ENCODE measurements at places on chromosomes 1 and 21.

- no peak for DNase-seq
These were observed 87.6 kb downstream of the CNIH3 start for GRCh38 chr1:224703702-224704101.

DNA sequence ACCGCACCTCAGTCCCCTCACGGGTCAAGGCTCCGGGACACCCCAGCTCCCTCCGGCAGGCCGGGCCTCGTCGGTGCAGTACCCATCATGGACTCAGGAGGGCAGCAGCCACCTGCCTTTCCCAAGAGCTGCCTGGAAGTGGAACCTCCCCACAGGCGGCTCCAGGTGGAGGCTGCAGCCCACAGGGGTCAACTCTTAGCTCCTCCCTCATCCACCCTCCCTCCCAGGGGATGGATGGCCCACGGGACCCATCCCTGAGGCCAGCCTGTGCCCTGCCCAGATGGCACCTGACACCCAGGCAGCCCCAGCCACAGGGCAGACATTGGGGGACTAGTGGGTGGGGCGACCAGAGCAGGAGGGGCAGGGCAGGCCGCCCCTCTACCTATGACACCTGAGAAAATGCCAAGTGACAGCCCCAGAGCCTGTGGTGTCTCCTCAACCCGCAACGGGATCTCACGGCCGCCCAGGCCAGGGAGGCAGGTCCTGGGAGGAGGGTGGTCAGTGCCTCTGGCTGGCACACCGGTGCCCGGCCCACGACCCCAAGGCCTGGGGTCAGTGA lies 1.2 kb upstream of the ARHGEF16 start:
- DNase-seq, result peak; percentile 68

GRCh38 chr21:39020751-39021477 lies 162.3 kb downstream of the PSMG1 start:
- DNase-seq, result peak; percentile 36

- no peak for DNase-seq
These were observed 112.0 kb upstream of the CHRM3 start for GRCh38 chr1:239274242-239274830.

DNA sequence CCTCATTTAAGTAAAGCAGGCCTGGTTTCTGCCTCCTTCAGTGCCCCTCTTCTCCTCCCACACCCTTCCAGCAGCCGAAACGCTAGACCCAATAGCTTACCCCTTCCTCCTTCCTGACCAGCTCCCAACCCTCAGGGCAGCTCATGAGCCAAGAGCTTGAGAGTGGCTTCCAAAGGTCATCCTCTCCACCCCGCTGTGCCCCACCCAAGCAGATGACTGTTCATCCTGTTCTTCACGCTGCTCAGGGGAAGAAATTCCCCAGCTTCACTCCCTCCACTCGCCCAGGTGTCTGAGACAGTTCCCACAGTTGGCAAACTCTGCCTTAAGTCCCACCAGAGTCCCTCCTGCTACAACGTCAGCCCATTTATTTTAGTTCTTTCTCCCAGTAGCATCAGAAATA lies 23.4 kb downstream of the ARHGEF19 start:
- peak; percentile 89 for DNase-seq

- no peak for DNase-seq
These were observed 4.6 kb downstream of the NBL1 start for GRCh38 chr1:19648689-19649088.

- DNase-seq, result no peak
These were observed 3.5 kb upstream of the RAP1GAP start for GRCh38 chr1:21672478-21673276.

GRCh38 chr1:78355656-78356055 lies 135.1 kb upstream of the PTGFR start:
- DNase-seq, result no peak

DNA sequence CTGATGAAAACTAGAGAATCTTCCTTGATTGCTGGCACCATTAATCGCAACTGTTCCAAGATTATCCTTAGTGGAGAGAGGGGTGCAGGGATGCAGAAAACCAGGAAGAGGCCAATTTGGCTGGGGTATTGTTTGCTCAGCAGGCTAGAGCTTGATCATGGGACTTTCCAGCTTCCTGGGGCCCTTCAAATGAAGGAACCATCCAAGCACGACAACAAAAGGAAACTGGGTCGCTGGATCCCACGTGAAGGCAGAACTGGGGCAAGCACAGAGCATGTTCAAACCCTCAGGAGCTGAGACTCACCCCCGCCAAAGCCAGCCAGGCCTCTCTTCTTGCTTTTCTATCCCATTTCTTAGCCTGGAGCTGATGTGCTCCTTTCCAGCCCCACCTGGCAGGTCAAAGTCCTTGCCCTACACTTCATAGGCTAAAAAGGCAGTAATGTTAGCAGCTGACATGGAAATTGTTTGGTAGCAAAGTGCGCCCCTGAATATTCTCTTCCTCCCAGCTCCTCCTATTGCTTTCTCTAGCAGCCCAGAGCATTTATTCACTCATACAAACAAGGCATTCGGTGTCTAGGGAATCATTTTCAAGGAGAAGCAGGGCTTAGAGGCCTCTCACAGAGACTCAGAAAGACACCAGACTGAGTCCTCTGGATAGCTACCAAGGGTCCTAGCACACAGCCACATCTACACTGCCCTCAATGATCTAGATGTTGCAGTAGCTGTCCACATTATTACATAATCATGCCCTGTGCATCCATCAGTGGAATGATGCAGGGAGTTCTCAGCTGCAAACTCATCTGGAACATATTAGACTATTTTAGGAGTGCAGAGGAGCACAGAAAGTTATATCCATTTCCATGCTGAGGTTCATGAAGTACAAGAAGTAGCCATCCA lies 11.5 kb downstream of the KCNA2 start:
- no peak for DNase-seq

- peak; percentile 44 for DNase-seq
These were observed at the start of gene RIMKLA for GRCh38 chr1:42380586-42381279. Gene RIMKLA, plus strand, starts transcription at chr1:42380792. Its CDS starts 143 bp downstream, at chr1:42380935.

- peak; percentile 96 for DNase-seq
These were observed at the start of gene COQ8A for GRCh38 chr1:226940029-226940805. Gene COQ8A, plus strand, starts transcription at chr1:226940294. Its CDS starts 21,092 bp downstream, at chr1:226961386.

GRCh38 chr1:70331962-70332361 lies 22.6 kb downstream of the ANKRD13C start:
- no peak for DNase-seq

- DNase-seq, result no peak
These were observed 55.3 kb downstream of the C8B start for GRCh38 chr1:56910441-56910985.

DNA sequence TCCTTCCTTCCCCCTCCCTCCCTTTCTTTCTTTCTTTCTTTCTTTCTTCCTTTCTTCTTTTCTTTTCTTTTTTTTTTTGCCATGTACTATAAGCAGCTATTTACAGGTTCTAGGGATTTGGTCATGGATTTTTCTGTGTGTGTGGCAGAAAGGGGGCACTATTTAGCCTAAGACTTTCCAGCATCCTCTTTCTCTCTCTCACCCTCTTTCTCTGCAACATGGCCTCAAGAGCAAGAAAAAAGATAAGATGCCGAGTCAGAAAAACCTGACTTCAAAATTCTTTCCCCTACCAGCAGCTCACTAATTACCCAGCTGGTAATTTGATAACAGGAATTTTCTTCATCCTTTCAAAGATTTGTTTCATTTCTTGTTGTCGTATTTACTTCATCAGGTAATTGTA lies 458.3 kb upstream of the ADAMTS5 start:
- no peak for DNase-seq

GRCh38 chr1:61504852-61505390 lies 220.0 kb downstream of the TM2D1 start:
- DNase-seq, result no peak

- DNase-seq, result no peak
These were observed 272.9 kb upstream of the TMEM51 start for GRCh38 chr1:14880456-14881316.

DNA sequence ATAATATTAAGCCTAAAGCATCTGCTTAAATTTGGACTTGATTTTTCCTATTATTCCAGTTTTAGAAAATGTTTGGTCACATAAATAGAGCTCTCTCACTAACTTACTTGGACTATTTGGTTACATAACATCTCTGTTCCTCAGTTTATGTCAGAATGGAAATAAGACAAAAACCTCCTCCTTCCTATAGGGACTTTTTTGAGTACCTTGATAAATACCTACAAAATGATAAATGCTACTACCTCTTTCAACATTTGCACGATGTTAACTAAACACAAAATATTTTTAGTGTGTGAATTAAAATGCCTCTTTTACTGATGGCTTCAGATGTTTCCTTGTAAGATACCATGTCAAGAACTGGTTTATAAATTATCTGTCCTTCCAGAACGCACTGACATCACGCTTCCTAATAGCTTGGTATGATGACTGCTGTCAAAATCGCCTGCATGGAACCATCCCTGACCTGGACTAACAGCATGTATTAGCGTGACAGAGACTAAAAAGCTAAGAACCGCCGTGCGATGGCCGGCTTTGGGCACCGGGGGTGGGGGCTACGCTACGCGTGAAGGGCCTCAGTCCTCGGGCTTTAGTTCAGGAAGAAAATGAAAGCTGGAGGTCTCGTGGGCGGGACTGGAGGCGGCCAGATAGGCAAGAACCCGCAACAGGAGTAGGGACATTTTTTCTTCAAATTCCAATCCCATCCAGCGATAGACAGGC lies 133.2 kb upstream of the BARHL2 start:
- peak; percentile 14 for DNase-seq

DNA sequence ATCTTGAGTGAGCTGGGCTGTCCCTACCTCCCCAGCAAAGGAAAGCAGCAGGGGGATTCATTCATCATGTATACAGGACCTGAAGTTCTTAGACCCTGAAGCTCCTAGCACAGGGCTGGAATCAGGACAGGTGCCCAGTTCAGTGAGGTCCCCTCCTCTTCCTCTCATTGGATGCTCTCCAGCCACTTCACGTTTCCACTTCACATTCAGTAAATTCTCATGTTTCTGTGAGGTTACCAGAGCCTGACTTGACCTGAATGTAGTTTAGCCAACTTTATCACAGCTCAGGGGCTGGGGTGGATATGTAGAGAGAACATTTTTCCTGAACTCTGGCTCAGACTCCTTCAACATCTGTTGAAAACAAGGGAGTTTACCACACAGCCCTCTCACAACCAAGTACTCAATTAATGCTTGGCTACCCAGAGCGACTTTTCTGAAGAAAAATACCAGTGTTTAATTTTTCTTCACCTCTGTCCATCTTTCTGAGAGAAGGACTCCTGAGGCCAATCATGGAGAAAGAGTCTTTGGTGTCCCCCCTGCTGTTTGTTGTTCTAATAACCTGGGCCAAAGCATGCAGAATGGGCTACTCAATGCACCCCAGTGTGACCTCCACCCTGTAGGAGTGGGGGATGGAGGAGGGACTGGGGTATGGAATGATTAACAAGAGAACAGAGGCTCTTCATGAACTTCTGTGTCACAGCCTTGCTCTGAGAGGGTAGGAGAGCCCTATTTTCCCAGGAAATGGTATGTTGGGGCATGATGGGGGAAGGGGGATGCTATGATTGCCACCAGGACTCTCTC lies 108.3 kb upstream of the FGGY start:
- no peak for DNase-seq

DNA sequence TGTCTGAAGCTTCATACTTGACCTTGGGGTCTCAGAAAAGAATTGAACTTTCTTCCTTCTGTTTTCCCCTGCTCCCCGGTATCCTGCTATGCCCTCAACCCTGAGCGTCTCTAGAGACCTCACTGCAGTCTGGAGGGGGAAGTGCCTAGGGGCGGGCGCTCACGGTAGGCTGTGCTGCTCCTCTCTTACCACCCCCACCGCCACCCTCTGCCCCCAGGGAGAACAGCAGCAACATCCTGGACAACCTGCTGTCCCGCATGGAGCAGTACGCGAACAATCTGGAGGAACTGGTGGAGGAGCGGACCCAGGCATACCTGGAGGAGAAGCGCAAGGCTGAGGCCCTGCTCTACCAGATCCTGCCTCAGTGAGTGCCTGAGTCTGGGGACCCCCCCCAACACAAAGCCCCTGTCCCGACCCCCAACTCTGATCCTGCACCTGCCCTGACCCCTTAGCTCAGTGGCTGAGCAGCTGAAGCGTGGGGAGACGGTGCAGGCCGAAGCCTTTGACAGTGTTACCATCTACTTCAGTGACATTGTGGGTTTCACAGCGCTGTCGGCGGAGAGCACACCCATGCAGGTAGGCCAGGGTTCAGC lies 10.3 kb downstream of the NPR1 start:
- DNase-seq, result no peak

DNA sequence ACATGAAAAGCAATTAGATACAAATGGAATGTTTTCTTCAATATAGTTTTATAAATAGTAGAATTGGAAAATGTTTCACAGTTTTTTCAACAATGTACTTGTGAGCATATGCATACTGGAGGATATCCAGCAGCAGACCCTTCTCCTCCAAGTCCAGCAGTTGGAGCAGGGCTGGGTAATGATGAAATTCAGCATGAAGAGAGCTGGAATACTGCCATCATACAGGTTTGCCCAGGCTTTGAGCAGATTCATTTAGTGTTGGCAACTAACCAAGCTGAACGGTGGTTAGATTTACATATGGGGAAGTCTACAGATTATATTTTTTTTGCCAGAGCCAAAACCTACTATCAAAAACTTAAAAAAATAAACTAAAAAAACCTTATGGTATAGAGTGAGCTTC lies 38.3 kb downstream of the WDR3 start:
- DNase-seq, result no peak

- no peak for DNase-seq
These were observed 50.7 kb downstream of the PALMD start for GRCh38 chr1:99696616-99697015.

GRCh38 chr1:2194898-2195673 lies 514 bp upstream of the FAAP20 start:
- DNase-seq, result peak; percentile 83

DNA sequence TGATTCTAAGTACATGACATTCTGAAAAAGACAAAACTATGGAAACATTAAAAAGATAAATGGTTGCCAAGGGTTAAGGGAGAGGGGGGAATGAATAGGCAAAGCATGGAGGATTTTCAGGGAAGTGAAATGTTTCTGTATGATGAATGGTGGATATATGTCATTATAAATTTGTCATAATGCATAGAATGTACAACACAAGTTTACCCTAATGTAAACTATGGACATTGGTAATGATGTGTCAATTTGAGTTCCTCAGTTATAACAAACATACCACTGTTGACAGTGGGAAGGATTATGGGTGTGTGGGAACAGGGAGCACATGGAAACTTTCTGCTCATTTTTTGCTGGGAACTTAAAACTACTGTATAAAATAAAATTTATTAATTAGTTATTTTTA lies 427.1 kb upstream of the ESRRG start:
- DNase-seq, result no peak

DNA sequence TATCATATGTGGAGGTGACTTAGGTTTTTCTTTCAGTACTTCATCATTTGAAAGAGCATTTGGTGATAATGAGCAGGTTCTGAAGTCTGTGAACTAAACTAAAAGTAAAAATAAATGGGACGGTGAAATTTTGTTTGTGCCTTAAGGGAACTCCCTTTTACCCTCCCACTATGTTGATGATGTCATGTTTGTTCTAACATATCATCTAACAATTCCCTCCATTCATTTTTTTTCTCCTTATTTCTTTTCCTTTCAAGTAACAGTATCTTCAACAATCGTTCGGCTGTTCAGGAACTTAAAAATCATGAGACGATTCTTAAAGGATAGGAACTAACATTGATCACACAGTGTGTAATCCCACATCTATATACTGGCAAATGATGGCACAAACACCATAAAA lies 30.0 kb upstream of the IRF2BP2 start:
- no peak for DNase-seq

Measured in A549 (cell line).